ENCODE measurements at places on chromosomes 11 and 22.

DNA sequence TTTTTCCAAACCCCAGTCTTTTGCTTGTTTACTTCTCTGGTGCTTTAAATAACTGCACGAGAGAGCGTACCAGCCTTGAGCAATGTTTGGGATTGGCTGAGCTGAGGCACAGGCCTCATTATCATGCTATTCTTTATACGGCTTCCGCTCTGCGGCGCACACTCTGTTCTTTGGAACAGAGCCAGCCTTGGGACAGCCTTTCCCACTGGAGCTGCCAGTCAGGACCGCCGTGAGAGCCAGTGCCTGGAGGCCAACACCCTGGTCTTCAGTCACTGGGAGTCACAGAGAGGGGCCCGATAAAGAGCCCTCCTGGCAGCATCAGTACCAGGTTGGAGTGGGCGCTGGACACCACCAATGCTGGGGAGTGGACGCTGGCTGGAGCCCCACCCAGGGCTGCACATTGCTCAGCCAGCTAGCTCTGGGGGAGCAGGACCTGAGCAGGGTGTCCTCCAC is 125.6 kb downstream of the BCR start:
- no peak for DNase-seq

GRCh38 chr22:18088825-18089568 is 11.2 kb downstream of the PEX26 start:
- DNase-seq = no peak

GRCh38 chr11:72177656-72178055 is 14.3 kb upstream of the FOLR1 start:
- DNase-seq = no peak

- DNase-seq = no peak
Observed at GRCh38 chr11:68617925-68618809, 66.2 kb upstream of the GAL start.

DNA sequence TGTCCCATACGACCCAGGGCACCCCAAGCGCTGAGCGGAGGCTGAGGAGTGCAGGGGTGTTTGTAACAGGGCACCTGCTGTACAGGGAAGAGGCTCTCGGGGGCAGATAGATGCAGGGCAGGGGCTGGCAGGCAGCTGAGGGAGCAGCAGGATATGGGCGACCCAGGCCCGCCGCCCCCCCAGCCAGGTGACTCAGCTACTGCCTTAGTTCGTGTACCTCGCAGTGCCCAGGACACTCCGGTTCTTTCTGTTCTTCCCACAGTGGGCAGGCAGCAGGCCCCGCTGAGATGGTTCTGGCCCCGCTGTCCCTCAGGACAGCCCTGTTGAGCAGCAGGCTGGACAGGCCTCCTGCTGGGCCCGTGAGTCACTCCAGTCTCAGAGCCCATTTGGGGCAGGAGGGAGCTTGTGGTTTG is 16.2 kb downstream of the PHLDA2 start:
- DNase-seq = no peak

DNA sequence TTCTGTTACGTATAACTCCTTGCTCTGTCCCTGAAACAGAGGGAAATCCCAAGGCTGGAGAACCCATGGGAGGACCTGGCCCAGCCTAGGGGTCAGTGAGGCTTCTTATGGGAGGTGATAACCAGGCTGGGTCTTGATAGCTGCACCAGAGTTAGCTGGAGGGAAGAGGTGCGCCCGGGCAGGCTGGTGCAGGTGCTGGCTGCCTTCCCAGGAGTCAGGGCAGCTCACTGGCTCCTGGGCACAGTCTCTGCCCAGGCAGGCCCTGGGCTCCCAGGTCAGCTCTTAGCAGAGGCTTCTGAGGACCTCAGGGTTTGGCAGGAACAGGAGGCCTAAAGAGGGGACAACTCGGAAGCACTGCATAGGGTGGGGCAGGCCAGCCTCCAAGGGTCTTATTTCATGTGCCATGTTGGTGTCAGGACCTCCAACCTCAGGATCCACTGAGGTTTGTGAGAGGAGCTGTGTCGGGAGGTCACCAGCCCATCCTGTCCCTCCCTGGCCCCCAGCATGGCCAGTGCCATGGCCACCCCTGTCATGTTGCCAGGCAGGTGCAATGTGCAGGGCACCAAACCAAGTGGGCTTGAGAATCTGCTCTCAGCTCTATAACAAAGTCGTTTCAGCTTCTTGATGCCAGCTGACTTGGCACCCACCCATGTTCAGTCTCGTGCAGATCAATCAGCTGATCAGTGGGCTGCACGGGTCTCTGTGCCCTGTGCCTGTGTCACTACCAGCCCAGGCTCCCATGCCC is 20.5 kb upstream of the CELSR1 start:
- peak; percentile 79 for DNase-seq

- DNase-seq = no peak
Observed at GRCh38 chr11:64917663-64917995, 620 bp upstream of the ATG2A start.
